ENCODE measurements at places on chromosomes 7 and 10. TPM values are rescaled to one million over a fixed set of nuclear protein-coding genes. Genes with fewer than 3 reads are reported as not detected.

- peak; percentile 98 for DNase-seq
- H3K27me3 ChIP-seq, result peaks cover 17% of the 10 kb centered on the region
- H3K4me3 ChIP-seq, result peak within 1 kb of the TSS; percentile 60
- H3K27ac ChIP-seq, result no peak within 1 kb of the TSS
- no peaks in the 10 kb centered on the region for H3K36me3 ChIP-seq
These were observed at the start of gene FZD1 for GRCh38 chr7:91264046-91264923. FZD1 (plus strand) TSS chr7:91264433; CDS start chr7:91264881, 448 bp downstream.

DNA sequence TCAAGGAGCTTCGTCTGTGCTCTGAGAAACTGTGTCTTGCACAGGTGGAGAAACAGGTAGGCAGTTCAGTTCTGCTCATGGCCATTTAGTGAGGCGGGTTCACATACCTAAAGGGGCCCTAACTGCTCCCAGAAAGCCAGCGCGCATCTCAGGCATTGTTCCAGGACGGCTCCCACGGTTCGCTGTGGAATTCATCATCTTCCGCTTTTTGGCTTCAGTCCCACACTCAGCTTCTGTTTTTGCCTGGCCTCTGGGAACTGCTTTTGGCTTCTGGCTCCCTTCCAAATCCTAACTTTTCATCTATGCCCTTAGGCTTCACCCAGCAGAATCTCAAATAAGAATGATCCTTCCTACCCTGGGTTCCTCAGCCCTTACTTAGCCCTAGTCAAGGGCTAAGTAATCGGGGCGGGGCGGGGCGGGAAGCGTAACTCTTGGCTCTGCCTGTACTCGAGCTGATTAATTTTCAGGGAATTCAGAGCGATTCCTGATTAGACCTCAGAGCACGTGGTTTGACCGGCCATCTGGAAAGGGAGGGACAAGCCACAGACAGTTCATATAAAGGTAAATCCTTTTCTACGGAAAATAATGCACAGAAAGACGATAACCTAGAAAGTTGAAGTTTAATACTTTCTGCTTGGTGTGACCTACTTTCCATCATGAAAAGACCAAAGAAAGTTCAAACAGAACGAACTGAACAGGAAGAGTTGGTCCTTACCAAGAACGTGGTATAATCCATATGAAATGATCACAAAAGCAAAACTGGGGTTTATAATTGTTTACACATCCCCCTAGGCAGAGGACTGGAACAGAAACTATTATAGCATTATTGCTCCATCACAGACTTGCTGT lies 105.7 kb downstream of the ST8SIA6 start:
- DNase-seq, result peak; percentile 83
- H3K27ac ChIP-seq, result peak overlapping the region; percentile 91
- H3K4me1 ChIP-seq, result peaks cover 46% of the 10 kb centered on the region
- no peaks in the 10 kb centered on the region for H3K27me3 ChIP-seq
- H3K4me3 ChIP-seq, result peak overlapping the region; percentile 54
- no peaks in the 10 kb centered on the region for H3K36me3 ChIP-seq

DNA sequence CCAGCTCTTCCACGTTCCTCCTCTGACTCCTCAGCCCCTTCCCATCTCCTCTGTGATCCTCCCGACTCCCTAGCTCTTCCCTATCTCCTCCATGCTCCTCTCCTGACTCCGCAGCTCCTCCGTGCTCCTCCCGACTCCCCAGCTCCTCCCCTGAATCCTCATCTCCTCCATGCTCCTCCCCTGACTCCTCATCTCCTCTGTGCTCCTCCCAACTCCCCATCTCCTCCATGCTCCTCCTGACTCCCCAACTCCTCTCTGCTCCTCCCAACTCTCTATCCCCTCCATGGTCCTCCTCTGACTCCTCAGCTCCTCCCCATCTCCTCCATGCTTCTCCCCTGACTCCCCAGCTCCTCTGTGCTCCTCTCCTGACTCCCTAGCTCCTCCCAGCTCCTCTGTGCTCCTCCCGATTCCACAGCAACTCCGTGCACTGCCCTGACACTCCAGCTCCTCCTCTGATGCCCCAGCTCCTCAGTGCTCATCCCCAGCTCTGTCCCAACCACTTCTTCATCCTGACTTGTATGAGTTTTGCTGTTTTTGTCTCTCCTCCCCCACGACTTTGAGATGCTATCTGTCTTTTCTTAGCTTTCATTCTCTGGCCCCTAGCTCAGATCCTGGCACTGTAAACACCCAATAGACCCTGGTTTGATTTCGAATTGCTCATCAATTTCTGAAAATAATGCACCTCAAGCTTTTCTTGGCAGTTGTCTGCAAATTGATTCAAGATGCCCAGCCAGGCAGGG lies 38.3 kb downstream of the OAT start:
- no peak for DNase-seq
- peaks cover 9% of the 10 kb centered on the region for H3K4me1 ChIP-seq
- H3K36me3 ChIP-seq, result no peaks in the 10 kb centered on the region

GRCh38 chr7:83879063-83879462 lies 230.1 kb upstream of the SEMA3E start:
- no peaks in the 10 kb centered on the region for H3K27me3 ChIP-seq
- H3K27ac ChIP-seq, result no peak overlapping the region
- H3K36me3 ChIP-seq, result no peaks in the 10 kb centered on the region
- H3K4me1 ChIP-seq, result no peaks in the 10 kb centered on the region

DNA sequence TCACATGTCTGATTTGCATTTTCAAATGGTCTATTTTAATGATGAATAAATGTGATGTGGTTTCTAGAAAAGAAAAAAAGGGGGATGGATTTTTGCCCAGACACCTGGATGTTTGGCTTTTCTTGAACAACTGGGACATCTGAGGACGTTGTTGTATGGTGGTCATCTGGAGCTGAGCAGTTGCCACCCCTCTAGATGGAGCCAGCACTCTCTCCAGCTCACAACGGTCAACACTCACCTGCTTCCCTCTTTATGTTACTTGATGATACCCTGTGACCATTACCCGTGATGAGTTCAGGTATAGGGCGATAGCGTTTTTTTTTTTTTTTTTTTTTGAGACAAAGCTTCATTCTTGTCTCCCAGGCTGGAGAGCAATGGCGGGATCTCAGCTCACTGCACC lies 30.1 kb upstream of the PAXIP1 start:
- H3K4me1 ChIP-seq, result no peaks in the 10 kb centered on the region
- no peaks in the 10 kb centered on the region for H3K36me3 ChIP-seq
- peaks cover 83% of the 10 kb centered on the region for H3K27me3 ChIP-seq
- H3K27ac ChIP-seq, result no peak overlapping the region

- H3K27me3 ChIP-seq, result no peaks in the 10 kb centered on the region
- H3K36me3 ChIP-seq, result 0 out of 2 replicates have a peak, but pooled peaks cover 3% of the 10 kb centered on the region
- peak overlapping the region; percentile 71 for H3K4me3 ChIP-seq
- DNase-seq, result no peak
These were observed 220 bp upstream of the ZKSCAN5 start for GRCh38 chr7:99504281-99504602.

DNA sequence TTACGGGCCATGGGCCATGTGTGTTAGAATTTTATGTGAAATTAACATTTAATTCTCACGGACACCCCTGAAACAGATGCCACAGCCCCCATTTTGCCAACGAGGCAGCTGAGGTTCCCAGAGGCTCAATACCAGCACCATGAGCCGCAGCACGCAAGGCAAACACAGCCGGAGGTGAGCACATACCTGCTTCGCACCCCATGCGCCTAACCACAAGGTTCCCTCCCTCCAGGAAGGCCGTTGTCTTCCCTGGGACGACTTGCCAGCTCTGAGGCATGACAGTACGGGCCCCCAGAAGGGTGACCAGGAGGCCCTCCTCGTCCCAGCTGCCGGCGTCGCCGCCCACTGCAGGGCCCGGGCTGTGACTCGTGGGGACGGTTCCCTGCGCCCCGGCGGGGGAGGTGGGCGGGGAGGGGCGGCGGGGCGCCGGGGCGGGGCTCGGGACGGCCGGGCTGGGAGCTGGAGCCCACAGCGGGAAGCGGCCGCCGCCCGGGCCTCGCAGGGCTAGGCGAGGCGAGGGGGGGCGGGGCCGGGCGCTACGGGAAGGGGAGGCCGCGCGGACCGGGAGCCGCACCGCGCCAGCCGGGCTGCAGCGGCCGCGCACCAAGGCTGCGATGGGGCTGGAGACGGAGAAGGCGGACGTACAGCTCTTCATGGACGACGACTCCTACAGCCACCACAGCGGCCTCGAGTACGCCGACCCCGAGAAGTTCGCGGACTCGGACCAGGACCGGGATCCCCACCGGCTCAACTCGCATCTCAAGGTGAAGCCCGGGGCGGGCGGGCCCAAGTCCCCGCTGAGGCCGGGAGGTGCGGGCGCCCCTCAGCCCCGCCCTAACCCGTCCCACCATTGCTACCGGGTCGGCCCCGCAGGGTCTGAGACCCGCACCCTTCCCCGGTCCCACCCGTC lies at the start of gene CAV2:
TSS of gene CAV2 (plus strand) at position 571 of the 910 bp plus-strand sequence. CDS start at position 615, 44 bp downstream.
- H3K4me1 ChIP-seq, result peaks cover 35% of the 10 kb centered on the region
- no peaks in the 10 kb centered on the region for H3K27me3 ChIP-seq
- H3K36me3 ChIP-seq, result peaks cover 7% of the 10 kb centered on the region
- H3K4me3 ChIP-seq, result peak within 1 kb of the TSS; percentile 89

GRCh38 chr10:3060481-3060889 lies 6.9 kb upstream of the PFKP start:
- no peaks in the 10 kb centered on the region for H3K36me3 ChIP-seq
- no peaks in the 10 kb centered on the region for H3K4me1 ChIP-seq
- H3K27me3 ChIP-seq, result no peaks in the 10 kb centered on the region
- no peak for DNase-seq
- no peak overlapping the region for H3K4me3 ChIP-seq

GRCh38 chr10:52729271-52730104 lies 43.1 kb downstream of the MBL2 start:
- H3K36me3 ChIP-seq, result no peaks in the 10 kb centered on the region
- H3K27ac ChIP-seq, result no peak overlapping the region
- H3K4me1 ChIP-seq, result no peaks in the 10 kb centered on the region
- DNase-seq, result no peak

GRCh38 chr7:47505312-47506007 lies 76.5 kb downstream of the TNS3 start:
- peaks cover 65% of the 10 kb centered on the region for H3K36me3 ChIP-seq
- no peak overlapping the region for H3K27ac ChIP-seq
- DNase-seq, result no peak
- H3K4me1 ChIP-seq, result 0 out of 2 replicates have a peak, but pooled peaks cover 7% of the 10 kb centered on the region
- no peak overlapping the region for H3K4me3 ChIP-seq

DNA sequence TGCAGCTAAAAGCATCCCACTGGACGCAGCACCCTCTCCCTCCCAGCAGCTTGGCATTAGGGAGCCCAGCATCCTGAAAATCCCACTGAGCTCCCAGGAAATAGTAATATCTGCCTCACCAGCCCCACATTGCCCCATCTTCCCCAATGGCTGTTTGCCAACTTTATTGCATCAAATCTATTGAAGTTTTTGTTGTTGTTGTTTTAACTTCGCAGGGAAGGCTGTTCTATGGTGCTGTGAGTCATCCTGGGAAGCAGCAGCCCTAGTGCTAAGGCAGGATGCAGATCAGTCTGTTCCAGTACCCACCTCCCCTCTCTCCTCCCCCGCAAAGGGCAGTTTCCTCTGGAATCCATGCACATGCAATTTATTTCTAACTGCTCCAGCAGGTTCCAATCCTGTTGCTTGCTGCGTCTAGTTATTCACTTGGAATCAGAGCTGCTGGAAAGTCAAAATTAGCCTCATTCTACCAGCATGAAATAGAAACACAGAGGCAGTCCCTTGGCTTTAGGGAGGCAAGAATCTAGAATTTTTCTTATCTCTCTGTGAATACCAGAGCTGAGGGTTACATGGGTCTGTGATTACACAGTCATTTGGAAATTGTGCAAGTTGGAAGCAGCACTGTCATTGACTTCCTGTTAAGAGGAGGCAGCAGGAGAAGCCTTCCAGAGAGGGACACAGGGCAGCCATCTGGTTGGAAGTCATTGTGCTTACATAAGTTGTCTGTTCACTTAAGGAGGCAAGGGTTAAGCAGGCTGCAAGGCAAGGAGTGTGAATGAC lies 115.9 kb upstream of the CACUL1 start:
- H3K4me1 ChIP-seq, result peaks cover 46% of the 10 kb centered on the region
- peak overlapping the region; percentile 82 for H3K27ac ChIP-seq
- no peak overlapping the region for H3K4me3 ChIP-seq
- H3K36me3 ChIP-seq, result no peaks in the 10 kb centered on the region
- no peaks in the 10 kb centered on the region for H3K27me3 ChIP-seq

GRCh38 chr10:18793951-18794350 lies 134.7 kb downstream of the ARL5B start:
- H3K4me3 ChIP-seq, result no peak overlapping the region
- DNase-seq, result no peak
- no peaks in the 10 kb centered on the region for H3K4me1 ChIP-seq
- no peaks in the 10 kb centered on the region for H3K27me3 ChIP-seq
- no peaks in the 10 kb centered on the region for H3K36me3 ChIP-seq

DNA sequence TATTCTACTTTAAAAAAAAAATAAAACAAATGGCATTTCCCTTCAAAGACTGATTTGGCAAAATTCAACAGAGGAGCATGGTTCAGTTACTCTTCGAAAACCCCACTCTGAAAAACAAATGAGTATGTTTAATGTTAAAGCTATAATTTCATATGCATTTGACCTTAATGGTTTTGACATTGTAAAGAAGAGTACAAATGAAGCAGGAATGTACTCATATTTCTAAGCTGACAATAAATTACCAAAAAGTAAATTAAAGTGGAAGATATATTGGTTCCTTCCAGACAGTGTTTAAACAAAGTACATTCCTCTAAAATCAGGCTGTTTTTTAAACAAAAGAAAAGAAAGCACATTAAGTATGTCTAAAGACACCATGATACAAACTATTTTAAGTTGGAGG lies 16.4 kb downstream of the RGS10 start:
- no peaks in the 10 kb centered on the region for H3K27me3 ChIP-seq
- H3K4me1 ChIP-seq, result peaks cover 25% of the 10 kb centered on the region
- no peak overlapping the region for H3K4me3 ChIP-seq
- no peaks in the 10 kb centered on the region for H3K36me3 ChIP-seq

DNA sequence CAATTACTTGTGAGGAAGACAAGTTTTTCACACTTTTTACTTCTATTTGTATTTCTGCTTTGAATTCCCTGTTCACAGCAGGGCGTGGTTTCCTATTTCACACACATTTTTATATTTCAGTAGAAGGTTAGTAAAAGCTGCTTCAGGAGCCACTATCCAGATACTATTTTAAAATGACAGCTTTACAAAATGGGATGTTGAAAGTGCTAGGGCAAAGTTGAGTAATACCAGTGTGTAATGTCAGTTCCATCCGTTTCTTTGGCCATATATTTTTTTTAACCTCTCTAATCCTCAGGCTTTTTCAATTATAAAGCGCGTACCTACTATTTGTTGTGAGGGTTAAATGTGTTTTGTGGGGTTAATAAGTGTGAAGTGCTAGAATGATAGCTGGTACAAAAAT lies 276.6 kb downstream of the GPR158 start:
- no peaks in the 10 kb centered on the region for H3K36me3 ChIP-seq
- H3K27ac ChIP-seq, result no peak overlapping the region
- H3K4me1 ChIP-seq, result no peaks in the 10 kb centered on the region
- no peak for DNase-seq

GRCh38 chr10:44564361-44564760 lies 179.5 kb upstream of the CXCL12 start:
- H3K27ac ChIP-seq, result no peak overlapping the region
- no peaks in the 10 kb centered on the region for H3K4me1 ChIP-seq
- H3K36me3 ChIP-seq, result no peaks in the 10 kb centered on the region
- H3K4me3 ChIP-seq, result no peak overlapping the region
- no peak for DNase-seq
- peaks cover 45% of the 10 kb centered on the region for H3K27me3 ChIP-seq

NPFFR1 gene
- total RNA-seq, result 0.05 TPM

CDNF gene
- 0.48 TPM for total RNA-seq

VDAC2 gene
- total RNA-seq, result 241 TPM

OR2A12 gene
- not detected for total RNA-seq

CRHR2 gene
- total RNA-seq, result not detected

CAV2 gene
- 260 TPM for total RNA-seq

SFTPD gene
- not detected for total RNA-seq

MLXIPL gene
- 24.9 TPM for total RNA-seq

Data from PC-9 (cell line).